Right ventricle myocardium inferior (tissue), 1 donor: ENCODE measurements at places on chromosomes 5 and 9.

- no peak for DNase-seq
Observed at GRCh38 chr9:105172436-105172835, 72.0 kb upstream of the SLC44A1 start.

DNA sequence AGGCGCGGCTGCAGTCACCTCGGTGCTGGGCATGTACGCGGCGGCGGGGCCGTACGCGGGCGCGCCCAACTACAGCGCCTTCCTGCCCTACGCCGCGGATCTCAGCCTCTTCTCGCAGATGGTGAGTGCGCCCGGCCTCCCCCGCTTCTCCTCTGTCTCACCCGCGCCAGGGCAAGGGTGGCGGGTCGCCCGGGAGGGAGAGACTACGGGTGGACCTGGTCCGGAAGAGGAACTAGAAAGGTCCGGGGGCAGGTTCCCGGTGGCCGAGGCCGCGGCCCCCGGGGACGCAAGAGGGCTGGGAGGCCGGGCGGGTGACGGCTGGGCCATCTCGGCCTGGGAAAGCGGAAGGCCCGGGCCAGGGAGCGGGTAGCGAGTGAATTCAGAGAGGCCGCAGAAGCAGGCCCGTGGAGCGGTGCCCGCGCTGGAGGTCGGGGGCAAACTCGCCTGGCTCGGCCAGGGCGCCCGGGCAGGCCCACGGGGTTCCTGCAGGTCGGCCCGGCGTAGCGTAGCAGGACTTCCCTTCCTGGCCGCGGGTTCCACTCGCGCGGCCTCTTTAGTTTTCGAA is 711 bp downstream of the IRX1 start:
- DNase-seq, result no peak

GRCh38 chr5:122707796-122708195 is 67.1 kb upstream of the SNX2 start:
- no peak for DNase-seq

DNA sequence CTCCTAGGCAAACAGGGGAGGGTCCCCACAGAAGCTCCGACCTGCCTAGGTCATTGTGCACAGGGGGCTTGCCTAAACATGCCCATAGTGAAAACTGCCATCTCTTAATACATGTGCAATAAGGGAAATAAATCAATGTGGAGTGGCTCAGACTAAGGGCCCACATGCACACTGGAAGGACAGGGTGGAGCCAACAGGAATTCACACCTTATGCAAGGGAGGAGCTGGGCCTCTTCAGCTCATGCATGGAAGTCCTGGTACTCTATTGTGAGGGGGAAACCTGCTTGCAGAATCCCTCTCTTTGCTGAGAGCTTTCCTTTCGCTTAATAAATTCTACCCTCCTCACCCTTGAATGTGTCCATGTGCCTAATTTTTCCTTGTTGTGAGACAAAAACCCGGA is 815.8 kb downstream of the EFNA5 start:
- DNase-seq, result no peak

- DNase-seq, result no peak
Observed at GRCh38 chr9:131228988-131229387, 47.3 kb downstream of the FAM78A start.

DNA sequence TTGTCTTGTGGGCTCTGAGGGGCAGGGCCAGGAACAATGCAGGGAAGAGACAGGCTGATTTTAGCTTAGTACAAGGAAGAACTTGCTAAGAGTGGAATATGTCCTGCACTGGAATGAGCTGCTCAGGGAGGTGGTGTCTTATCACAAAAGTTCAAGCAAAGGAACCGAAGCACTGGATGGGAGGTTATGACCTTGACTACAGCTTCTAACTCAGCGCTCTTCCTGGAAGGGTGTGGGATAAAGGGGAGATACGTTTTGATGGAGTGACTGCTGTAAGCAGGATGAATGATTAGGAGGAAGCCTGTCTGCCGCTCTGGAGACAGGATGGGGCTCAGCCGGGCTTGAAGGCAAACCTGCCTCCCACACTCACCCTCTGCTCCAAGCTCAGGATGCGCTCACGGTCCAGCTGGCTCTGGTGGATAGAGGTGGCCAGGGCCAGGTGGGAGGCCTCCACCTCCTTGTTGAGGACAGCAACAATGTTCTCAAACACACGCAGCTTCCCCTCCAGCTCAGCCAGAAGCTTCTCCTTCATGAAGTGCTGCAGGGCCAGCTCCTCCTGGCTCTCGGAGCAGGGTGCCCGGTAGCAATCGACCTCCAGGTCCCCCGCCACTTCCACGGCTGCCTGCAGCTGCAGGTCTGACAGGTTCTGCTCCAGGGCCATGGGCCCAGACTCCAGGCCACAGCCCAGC is 13.5 kb downstream of the TRAF1 start:
- DNase-seq, result no peak

DNA sequence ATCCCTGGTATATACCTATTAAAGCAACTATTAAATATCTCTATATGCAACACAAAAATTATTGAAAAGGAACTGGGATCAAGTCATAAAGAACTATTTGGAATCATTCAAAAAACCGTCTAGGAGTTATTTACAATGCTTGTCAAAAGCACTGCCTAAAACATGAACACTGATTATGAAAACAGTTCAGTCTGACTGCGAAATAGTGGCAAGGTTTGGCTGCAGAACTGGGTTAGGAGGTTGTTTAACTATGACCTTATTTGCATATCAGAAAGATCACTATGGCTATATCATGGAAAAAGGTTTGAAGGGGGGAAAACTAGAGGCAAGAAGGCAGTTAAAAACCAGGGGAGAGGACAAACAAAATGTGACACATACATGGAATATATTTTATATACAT is 12.0 kb downstream of the FBXW2 start:
- DNase-seq, result no peak

DNA sequence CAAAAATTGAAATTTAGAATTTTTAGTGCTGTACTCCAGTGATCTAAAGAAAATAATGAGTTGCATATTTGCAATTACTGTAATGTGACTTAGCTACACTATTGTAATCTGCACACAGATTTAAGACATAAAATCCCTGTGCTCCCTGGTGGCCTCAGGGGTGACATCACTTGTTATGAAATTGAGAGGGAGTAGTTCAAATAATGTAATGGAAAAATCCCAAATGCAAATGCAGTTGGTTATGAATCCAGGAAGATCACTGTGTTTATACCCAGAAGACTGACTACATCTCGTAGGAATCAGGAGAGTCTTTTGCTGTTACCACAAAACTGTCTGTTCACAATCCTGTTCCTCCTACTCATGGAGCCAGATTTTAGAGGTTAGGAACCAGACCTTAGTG is 178.7 kb upstream of the FBXL17 start:
- DNase-seq, result no peak

DNA sequence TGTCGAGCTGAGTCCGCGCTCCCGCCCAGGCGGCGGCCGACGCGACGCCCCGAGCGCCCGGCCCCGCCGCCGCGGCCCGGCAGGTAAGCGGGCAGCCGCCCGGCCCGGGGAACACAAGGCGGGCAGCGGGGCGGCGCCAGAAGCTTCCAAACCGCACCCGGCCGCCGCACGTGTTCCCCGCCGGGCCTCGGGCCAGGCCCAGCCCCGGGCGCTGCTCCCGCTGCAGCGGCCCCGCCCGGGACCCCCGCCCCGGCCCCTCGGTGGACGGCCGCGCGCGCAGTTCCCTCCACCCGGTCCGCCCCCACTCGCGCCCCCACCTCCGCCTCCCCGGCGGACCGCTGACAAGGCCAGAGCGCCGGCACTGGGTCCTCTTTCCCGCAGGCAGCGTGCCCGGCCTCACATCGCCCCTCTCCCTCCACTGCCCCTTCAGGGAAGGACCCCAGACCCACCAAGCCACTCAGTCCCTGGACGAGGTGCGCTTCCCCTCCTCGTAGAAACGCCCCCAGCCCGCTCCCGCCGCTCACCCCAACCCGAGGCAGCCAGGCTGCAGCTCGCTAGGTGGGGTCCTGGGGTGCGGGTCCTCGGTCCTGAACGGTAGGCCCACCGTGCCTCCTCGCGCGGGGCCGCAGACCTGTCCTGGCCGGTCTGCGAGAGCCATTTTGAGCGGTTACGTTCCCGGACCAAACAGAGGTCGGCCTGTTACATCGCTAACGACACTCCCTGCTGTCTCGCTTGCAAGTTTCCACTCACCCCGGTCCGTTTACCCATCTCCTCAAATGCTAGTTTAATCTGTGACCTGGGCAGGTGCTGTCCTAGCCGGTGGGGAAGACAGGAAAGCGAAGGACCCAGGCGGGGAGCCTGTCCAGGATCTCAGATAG is 475 bp downstream of the WDR5 start:
- peak; percentile 76 for DNase-seq

DNA sequence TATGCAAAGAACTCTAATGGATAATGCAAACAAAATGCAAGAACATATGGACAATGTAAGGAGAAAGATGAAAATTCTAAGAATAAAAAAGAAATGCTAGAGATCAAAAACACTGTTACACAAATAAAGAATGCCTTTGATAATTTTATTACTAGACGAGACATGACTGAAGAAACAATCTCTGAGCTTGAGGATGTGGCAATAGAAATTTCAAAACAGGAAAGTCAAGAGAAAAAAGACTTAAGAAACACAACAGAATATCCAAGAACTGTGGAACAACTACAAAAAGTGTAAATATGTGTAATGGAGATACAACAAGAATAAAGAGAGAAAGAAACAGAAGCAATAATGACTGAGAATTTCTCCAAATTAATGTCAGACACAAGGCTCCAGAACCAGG is 140.5 kb upstream of the ACOT12 start:
- no peak for DNase-seq

GRCh38 chr9:133274236-133275104 is 531 bp downstream of the ABO start:
- DNase-seq, result no peak

GRCh38 chr5:81370912-81371311 is 23.0 kb downstream of the ACOT12 start:
- no peak for DNase-seq

DNA sequence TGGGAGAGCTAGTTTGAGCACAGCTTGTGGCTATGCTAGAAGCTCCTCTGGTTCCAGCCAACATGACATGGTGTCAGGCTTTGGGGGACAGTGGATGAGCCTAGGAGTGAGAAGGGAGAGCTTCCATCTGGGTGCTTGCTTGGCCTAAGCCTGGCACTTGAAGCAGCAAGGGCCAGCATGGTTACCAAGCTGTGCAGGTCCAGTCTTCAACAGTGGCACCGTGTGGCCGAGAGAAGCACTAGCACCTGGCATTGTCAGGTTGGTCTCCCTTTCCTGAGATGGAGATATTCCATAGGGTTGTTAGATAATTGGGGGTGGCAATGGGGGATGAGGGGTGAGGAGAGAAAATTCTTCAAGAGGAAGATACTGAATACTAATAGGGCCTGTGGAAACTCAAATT is 261.9 kb downstream of the PBX3 start:
- DNase-seq, result no peak

DNA sequence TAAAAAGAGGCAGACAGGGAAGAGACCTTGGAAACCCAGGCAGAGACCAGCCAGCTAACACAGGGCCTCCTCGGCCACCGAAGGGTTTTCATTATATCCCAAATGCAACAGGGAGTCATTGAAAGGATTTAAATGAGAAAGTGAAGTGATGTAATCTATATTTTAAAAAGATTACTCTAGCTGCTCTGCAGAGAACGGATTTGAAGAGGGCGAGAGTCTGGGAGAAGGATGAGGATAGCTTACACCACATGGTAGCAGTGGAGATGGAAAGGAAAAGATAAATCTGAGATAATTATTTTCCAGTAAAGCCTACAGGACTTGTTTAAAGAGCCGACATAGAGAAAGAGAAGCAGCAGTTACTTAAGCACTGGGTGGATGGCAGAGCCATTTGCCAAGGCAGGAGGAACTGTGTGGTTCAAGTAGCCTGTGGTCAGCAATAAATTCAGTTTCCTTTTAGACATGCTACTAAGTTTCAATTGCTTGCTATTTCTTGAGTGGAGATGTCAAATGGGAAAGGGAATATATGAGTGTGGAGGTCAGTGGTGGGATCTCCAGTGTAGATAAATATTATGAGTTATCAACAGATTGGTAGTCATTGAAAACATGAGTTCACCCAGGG is 9.3 kb downstream of the FBN2 start:
- no peak for DNase-seq

GRCh38 chr5:157150995-157151394 is 8.3 kb upstream of the MED7 start:
- no peak for DNase-seq

GRCh38 chr9:123355761-123356431 is at the start of gene CRB2:
Gene CRB2 (plus strand): TSS chr9:123356197. CDS start chr9:123356261, 64 bp downstream.
- DNase-seq, result no peak

DNA sequence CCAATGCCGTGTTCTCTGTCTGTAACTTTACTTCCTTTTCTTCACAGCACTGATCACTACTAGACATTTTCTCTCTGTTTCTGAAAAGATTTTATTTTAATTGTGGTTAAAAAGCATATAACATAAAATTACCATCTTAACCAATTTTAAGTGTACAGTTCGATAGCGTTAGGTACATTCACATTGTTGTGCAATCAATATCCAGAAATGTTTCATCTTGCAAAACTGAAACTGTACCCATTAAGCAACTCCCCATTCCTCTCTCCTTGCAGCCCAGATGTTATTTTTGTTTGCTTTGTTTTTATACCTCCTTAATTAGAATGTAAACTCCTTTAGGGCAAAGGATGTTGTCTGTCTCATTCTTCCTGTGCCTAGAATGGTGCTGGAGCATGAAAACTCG is 47.5 kb downstream of the COL27A1 start:
- DNase-seq, result no peak

DNA sequence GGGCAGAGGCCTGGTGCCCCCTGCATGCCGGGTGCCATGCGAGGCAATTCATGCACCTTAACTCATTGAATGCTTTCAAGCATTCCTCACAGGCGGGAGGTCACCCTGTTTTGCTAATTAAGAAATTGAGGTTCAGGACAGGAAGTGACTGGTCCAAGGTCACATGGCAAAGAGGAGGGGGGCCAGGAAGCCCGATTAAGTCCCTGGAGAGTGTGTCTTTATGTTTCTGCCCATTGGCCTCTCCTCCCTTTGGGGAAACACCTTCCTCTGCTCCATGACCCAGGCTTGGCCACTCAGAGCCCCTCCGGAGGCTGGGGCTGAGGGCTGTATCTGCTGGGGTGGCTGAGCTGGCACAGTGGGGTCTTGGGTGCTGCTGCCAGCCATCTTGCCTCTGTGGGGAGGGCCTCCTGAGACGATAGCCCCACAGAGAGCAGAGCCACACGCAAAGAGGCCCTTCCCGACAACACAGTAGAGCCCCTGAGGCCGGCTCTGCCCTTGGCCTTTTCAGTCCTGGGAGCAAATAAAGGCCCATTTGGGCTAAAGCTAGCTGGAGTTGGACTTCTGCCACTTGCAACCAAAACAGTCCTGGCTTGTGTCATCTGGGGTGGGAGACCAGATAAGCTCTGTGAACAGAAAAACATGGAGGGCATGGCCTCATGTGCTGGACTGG is 90.8 kb upstream of the NEURL1B start:
- peak; percentile 32 for DNase-seq

GRCh38 chr9:136645352-136645902 is 17.3 kb upstream of the EGFL7 start:
- no peak for DNase-seq

- DNase-seq, result peak; percentile 52
Observed at GRCh38 chr5:1019001-1019905, 10.7 kb downstream of the NKD2 start.

DNA sequence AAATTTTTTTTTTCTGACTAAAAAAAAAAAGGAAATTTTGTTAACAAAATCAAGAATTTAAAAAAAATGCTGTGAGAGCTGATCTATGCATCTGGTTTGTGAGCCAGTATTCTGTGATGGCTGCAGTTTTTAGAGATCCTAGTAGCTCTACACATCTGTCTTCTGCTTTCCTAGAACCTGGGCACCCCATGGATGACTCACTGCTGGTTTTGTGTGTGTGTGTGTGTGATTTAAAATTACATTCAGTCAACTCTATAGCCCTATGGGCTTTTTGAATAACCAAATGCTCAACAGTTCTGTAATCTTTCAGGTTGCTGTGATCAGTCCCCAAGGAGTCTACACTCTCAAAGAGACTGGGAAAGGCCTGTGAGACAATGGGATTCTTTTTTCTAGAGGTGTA is 2.5 kb upstream of the PSMD5 start:
- no peak for DNase-seq
